ENCODE measurements at places on chromosomes 1 and 21.

GRCh38 chr1:231420959-231421545 lies 1.0 kb downstream of the EGLN1 start:
- peak; percentile 36 for DNase-seq

- DNase-seq: no peak
These were observed 122.6 kb downstream of the ZNF644 start for GRCh38 chr1:90899263-90899662.

DNA sequence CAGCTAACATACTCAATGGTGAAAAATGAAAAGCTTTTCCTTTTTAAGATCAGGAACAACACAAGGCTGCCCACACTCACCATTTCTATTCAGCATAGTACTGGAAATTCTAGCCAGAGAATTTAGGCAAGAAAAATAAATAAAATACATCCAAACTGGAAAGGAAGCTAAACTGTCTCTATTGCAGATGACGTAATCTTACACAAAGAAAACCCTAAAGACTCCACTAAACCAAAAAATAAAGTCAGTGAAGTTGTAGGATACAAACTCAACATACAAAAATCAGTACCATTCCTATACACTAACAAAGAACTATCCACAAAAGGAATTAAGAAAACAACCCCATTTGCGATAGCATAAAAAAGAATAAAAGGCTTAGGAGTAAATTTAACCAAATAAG lies 181.2 kb downstream of the BRINP3 start:
- no peak for DNase-seq

- DNase-seq: no peak
These were observed 10.9 kb upstream of the AURKAIP1 start for GRCh38 chr1:1385931-1386330.

GRCh38 chr21:42189860-42190485 lies 29.0 kb upstream of the ABCG1 start:
- DNase-seq: no peak

DNA sequence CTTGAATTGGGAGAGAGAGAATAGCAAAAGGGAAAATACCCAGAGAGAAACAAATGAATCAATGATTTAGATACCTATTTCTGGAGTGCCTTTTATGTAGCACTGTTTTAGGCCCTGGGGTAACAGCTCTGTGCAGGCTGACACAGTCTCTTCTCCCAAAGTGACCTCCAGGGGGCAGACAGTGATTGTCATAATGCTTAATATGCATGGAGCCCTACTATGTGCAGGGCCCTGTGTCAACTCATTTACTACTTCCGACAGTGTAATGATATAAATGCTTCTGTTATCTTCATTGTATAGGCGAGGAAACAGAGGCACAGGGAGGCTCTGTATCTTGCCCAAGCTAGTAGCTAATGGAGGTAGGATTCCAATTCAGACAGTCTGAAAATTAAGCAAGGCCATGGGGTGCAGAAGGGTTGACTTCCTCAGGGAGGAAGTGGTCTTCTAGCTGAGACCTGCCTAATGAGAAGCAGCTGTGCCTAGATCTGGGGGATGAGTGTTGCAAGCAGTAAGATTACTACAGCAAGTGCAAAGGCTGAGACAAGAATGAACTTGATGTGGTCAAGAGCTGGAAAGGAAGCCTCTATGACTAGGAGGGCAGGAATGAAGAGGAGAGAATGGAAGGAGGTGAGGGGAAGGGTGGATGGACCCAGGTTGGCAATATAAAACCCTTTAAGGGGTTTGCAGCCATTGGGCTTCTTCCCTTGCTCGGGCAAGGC lies 16.2 kb upstream of the SERINC2 start:
- DNase-seq: no peak

DNA sequence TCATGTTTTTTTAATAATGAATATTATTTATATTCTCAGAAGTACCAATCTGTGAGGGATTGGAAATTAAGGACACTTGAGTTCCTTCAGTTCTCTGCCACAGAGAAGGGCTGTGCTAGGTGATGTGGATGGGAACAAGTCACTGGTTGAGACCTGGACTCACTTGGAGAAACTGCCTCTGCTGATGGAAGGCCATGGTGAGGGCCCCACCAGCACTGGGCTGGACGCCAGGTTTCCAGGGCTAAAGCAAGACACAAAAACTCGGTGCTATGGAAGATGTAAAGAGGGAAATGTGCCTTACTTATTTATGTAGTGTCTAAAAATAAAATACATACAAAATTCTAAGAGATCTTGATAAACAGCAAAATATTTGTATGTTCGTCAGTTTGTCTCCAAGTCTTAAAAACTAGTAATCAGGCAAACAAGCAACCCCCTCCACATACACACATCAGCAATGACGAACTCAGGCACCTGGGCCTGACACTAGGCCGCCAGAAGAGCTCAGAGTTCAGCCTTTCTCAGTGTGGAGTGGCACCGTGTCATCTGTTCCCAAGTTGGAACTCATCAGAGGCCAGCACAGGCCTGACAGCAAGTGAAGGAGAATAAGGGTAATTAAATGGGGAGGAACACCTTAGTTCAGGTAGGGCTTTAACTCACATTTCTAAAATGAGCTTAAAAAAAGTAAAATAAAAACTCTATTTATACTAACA lies 19.6 kb downstream of the SIPA1L2 start:
- DNase-seq: no peak

- no peak for DNase-seq
These were observed 3.2 kb downstream of the FCRL2 start for GRCh38 chr1:157773493-157774350.

DNA sequence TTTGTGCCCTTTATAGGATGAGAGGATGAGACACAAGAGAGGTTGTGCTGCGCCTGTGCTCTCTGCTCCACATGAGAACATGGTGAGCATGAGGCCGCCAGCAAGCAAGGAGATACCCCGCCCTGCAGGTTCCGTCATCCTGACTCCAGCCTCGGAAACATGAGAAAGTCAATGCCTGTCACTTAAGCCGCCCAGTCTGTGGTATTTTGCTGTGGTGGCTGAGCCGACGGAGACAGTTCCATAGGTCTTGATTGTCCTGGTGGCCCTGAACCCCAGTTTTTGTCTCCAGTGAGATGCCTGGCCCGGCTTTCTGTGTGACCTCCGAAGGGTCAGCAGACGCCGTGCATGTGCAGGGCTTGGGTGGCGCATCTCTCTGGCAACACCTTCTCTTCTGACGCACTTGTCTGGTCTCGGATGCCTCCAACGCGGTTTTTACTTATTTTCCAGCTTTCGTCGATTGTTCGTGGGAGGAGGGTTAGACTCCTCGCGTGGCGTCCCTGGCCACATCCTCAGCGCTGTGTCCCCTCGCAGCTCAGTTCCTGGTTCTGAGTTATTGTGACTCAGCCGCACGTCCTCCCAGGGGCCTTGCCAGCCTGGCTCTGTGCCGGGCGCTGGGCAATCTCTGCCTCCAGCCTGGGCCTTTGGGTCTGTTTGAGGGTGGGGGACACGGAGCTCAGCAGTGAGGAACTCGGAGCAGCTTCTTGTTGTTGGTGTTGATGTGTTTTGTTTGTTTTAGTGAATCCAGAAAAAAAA lies 70.0 kb downstream of the FAAP20 start:
- DNase-seq: no peak

GRCh38 chr21:25636727-25637126 lies 2.3 kb upstream of the JAM2 start:
- no peak for DNase-seq

DNA sequence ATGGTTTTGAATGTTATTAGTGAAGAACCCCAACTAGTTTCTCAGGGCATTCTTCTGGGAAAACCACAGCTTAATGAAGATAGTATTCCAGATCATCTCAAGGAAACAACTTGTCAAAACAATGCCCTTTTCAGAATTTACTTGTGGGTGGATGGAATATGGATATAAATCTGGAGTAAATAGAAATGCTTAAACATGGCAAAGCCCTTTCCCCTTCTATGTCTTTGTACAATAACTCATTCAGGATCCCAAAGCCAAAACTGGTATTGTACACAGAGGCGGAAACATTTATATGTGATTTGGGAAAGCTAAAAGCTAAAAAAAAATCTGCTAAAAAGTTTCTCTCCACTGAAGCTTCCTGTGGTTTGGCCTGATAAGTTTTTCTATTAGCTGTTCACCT lies 55.5 kb upstream of the RGS5 start:
- DNase-seq: no peak

GRCh38 chr1:215119719-215120365 lies 37.3 kb downstream of the KCNK2 start:
- DNase-seq: no peak

DNA sequence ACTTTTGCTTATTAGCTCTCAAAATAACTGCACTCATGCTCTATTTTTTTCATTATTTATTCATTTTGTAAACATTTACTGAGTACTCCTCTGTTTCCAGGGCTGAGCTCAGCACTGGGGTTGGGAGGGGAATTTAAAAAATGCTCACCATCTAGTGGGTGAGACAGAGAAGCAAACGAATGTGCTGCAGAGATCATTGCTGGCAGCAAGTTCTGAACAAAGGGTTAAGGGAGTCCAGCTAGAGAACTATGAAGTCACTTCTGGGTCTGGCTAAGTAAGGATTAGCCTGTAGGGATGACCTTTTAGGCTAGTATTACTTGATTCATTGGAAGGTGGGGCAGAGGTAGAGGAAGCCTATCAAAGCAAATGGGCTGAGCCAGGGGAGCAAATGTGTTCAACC lies 99.1 kb upstream of the ZNF644 start:
- DNase-seq: no peak

DNA sequence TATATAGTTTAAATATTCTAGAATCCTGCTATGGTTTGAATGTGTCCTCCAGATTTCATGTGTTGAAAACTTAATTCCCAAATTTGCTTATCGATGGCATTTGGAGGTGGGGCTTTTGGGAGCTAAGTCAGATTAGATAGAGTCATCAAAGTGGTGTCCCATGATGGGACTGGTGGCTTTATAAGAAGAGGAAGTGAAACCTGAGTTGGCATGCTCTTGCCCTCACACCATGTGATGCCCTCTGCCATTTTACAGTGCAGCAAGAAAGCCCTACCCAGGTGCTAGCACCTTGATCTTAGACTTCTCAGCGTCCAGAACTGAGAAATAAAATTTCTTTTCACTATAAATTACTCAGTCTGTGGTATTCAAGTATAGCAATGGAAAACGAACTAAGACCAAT lies 111.3 kb downstream of the TGFB2 start:
- DNase-seq: no peak

DNA sequence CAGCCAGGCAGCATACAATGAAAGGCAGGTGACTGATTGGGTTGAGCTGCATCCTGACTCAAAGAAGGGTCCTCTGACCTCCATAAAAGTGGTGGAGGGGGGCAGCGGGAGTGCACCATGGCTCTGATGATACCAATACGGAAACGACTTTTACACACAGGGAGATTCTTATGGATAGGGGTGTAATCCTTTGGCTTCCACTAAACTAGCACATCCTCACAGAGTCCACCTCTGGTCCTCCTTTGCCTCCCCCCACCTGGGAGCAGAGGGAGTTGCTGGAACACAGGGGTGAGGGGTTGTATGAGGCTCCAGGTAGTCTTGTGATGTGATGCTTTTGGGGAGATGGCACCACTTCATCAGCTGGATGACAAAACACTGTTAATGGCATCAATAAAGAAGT lies 361.0 kb downstream of the BARHL2 start:
- DNase-seq: no peak

- DNase-seq: no peak
These were observed 267.9 kb downstream of the ZNF326 start for GRCh38 chr1:90262791-90263190.

DNA sequence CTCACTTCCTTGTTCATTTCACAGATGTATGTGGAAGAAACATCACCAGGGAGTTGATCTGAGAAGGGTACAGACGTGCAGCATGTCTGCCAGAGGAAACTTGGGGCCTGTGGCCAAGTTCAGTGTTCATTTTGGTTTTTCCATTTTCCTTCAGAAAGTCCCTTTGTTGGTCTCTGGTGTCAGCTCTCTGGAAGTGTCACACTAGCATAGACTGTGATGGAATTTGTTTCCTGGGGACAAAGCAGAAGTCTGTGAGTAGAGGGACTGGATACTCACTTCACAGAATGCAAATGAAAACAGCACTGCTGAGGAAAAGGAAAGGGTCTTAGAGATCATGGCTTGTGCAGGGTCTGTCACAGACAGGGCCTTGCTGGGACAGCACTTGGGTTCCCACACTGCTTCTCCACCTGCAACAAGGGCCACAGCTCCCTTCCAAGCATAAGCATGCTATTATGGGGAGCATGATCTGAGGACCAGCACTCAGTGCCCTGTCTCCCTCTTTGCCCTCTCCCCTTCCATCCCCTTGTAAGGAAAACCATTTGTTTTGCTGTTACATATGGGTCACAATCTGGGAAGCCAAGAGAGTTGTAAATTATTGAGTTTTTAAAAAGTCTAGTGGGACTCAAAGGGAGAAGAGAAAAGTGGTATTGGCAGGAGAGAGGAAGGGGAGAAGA lies 31.4 kb upstream of the CD84 start:
- no peak for DNase-seq

GRCh38 chr1:9397047-9397446 lies 104.4 kb downstream of the SPSB1 start:
- DNase-seq: no peak

- DNase-seq: no peak
These were observed 12.0 kb upstream of the FCAMR start for GRCh38 chr1:206982216-206982615.

GRCh38 chr21:42507418-42507817 lies 6.2 kb upstream of the SLC37A1 start:
- DNase-seq: no peak

- DNase-seq: no peak
These were observed 11.3 kb upstream of the RHEX start for GRCh38 chr1:206041640-206042039.

GRCh38 chr21:35399002-35399530 lies 350.0 kb upstream of the RUNX1 start:
- no peak for DNase-seq

GRCh38 chr1:214801191-214801590 lies 198.2 kb downstream of the CENPF start:
- no peak for DNase-seq

DNA sequence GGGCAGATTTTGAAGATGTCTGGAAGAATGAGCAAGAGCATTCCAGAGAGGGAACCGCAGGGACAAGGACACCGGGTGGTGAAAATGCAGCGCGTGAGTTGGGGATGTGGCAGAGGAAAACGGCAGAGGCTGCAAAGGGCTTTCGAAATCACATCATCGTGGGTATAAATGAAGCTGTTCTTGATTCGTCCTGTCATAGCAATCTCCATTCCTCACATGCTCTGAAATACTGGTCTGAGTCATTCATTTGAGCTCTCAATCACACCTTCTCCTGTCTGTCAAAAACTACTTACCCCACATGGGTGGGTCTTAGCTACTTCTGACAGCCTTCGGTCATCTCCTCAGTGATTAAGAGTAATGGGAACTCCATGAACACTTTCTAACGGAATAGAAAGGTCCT lies 81.5 kb downstream of the ERG start:
- no peak for DNase-seq

Measured in uterus (tissue), 4 donors.